Dorsolateral prefrontal cortex (tissue), 122 donors: ENCODE measurements at places on chromosomes 4 and X.

DNA sequence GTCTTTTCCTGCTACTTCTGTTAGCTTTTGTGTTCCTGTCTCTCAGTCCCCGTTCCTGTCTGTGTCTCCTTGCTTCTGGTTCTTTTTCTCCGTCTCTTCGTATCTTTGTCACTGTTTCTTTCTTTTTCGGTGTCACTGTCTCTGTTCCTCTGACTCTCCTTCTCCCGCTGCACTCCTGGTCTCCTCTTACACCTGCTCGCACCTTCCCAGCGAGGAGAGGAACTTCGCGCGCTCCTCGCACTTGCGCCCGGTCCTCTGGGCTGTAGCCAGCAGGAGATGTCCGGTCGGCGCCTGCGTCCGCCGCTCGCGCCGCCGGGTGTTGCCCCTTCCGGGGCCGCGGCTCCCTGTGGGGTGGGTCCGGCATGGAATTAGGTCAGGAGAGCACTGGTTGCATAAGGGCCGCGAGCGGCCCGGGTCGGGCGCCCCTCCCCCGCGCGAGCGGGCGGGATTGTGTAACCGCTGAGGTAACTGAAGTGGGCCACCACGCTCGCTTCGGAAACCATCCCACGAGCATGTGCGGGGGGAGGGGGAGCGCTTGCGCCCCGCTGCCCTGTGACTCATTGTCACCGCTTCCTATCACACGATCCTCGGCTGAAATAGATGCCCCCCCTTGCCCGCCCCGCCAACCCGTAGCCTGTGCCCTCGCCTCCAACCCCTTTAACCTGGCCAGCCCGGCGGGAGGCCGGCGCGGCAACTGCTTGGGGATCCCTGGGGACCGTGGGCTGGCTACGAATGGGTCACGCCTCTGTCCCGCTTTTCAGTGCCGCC, 1.6 kb downstream of the LONRF3 start:
- no peak for DNase-seq

- DNase-seq: no peak
Measured at GRCh38 chr4:143514169-143514495, 630 bp downstream of the SMARCA5 start.

GRCh38 chr4:130640592-130640991, 1544.6 kb downstream of the C4orf33 start:
- no peak for DNase-seq

- DNase-seq: peak; percentile 47
Measured at GRCh38 chr4:169116270-169116901, 106.3 kb upstream of the CBR4 start.

- no peak for DNase-seq
Measured at GRCh38 chr4:184097241-184097605, 120.5 kb downstream of the ENPP6 start.

- no peak for DNase-seq
Measured at GRCh38 chrX:132277953-132278614, 58.8 kb upstream of the RAP2C start.

GRCh38 chrX:20233336-20233735, 33.4 kb downstream of the RPS6KA3 start:
- DNase-seq: no peak

- DNase-seq: no peak
Measured at GRCh38 chrX:4935846-4936245, 1222.4 kb upstream of the PRKX start.

- peak; percentile 76 for DNase-seq
Measured at GRCh38 chrX:101485212-101485949, at the start of gene ARMCX4. Gene ARMCX4 (plus strand): TSS chrX:101485456. CDS start chrX:101488590, 3,134 bp downstream.

DNA sequence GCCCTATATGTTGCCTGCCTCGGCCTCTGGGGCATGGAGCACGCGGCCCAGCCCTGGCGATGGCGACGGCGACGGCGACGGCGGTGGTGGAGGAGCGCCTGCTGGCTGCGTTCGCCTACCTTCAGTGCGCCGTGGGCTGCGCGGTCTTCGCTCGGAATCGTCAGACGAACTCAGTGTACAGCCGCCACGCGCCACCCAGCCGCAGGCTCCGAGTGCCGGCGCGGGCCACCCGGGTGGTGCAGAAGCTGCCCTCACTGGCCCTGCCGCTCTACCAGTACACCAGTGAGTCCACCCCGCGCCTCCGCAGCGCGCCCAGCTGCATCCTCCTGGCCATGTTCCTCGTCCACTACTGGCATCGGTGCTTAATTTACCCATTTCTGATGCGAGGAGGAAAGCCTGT, 83.7 kb upstream of the F9 start:
- DNase-seq: no peak

DNA sequence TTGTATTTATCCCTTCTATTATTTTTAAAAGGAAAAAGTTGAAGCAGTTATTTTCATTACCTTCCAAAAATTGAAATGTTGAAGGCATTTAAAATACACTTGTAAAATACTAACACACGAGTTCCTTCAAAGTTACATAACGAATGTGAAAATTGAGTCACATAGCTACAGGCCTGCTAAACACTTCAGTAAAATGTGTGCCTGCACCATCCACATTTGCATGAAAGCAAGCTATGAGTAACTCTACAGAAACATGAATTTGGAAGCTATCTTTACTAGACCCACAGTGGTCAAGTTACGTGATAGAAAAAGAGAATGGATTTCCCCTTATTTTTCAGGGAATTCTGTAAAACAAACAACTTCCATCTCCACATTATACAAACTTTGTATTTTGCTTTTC, 1148.8 kb upstream of the PCDH7 start:
- DNase-seq: no peak

- no peak for DNase-seq
Measured at GRCh38 chrX:9676306-9676705, 89.3 kb downstream of the GPR143 start.

DNA sequence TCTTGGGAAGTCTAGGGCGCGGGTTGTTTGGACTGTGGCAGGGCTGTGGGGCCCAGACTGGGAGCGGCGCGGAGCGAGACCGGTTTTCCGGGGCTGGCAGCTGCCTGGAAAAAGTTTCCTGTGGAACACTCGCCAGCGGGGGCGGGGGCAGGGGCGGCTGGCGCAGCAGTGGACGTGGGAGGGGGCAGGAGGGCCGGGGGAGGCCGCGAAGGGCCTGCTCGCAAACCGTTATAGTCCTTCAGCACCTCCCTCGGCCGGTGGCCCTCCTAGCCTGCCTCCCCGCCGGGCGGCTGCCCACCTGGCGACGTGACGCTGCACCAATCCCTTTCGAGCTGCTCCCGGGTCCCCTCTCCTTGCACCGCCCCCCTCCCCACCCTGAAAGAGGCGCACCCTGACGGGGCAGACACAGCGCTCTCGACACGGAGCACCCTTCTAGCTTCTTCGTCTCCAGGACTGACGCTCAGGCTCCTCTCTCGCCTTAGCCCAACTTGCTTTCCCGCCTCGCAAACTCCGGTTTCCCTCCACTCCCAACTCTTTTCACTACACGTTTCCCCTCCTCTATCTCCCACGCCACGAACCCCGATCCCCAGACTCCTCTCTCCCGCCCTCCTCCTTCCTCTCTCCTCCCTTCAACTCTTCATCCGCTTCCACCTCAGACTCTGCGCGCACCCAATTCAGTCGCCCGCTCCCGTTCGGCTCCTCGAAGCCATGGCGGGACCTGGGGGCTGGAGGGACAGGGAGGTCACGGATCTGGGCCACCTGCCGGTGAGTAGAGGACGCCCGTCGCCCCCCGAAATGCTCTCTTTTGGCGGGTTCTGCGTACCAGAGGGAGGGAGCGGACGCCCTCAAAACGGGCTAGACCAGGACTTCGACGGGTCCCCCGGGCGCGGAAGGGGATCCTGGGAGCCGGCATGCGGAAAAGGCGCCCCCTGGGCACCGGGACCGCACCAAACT, at the start of gene NRK:
TSS of gene NRK (plus strand) at position 402 of the 954 bp plus-strand sequence. CDS start at position 709, 307 bp downstream.
- DNase-seq: no peak

DNA sequence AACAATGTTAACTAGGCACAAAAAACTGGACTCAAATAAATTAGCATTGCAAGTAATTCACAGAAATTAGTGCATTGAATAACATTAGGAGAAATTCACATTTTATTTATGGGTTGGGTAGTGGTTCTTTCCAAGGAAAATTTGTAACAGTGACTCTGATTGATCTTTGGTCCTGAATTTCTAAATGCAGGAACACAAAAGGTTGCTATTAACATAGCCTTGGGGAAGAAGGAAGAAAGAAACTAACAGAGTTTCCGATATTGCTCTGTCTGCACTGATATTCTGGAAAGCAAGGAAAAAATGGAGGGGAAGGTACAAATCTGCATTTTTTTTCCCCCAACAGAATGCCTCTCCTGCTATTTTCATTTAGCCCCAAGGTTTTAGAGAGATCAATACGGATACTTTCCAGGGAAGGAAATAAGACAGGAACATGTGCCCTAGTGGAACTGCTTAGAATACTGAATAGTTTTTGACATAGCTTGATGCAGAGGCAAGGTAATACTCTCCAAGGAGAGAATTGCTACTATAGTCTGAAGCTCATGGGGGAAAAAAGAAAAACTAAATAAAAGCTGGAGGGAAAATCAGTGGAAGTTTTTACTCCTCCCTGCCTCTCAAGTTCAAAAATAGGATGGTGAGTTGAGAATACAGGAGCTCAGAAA, 490.1 kb downstream of the RAPGEF2 start:
- DNase-seq: no peak

DNA sequence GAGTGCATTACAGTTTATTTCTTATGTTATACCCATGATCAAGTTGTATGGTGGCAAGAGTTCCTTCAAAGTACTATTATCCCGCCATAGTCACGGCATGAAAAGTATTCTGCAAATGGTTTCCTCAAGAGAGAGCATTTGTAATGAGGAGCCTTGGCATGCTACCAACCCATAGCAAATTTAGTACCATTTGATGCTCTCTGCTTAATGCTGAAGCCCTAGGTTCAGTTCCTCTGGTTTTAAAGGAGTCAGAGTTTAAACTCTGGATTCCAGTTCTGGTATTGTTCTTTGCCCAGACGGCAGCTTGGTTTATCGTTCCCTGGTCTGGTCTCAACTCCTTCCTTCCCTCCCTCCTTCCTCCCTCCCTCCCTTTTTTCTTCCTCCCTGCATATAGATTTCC, 371.3 kb downstream of the BMPR1B start:
- no peak for DNase-seq

- DNase-seq: no peak
Measured at GRCh38 chr4:91577864-91578263, 725.9 kb upstream of the GRID2 start.

DNA sequence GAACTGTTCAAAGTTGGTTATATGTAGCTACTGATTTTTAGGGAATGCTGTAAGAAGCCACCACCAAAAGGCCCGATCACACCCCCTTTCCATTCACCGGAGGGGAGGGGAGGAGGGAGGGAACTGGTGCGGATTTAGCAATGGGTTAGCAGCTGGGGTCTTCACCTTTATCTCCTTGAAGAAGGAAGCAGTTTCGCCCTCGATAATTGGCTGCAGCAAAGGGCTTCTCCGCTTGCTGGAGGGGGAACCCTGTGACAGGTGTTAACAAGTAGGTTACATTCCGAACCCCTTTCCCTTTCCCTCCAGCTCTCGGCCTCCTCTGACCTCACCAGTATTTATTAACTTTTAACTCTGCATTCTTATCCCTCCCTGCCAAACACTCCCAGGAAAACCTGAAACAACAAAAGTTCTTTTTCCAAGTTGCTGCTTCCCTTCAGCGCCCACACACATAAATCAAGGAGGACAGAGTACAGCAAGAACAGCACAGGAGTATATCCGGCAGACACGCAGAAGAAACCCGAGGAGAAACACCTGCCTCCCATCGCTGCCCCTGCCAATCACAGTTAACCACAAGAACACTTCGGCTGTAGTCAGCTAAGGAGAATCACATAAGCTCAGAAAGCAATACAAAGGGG, 39.8 kb upstream of the NAP1L5 start:
- no peak for DNase-seq

- no peak for DNase-seq
Measured at GRCh38 chrX:10352536-10352935, 195.8 kb downstream of the CLCN4 start.

- no peak for DNase-seq
Measured at GRCh38 chr4:10897076-10897475, 212.5 kb upstream of the CLNK start.

DNA sequence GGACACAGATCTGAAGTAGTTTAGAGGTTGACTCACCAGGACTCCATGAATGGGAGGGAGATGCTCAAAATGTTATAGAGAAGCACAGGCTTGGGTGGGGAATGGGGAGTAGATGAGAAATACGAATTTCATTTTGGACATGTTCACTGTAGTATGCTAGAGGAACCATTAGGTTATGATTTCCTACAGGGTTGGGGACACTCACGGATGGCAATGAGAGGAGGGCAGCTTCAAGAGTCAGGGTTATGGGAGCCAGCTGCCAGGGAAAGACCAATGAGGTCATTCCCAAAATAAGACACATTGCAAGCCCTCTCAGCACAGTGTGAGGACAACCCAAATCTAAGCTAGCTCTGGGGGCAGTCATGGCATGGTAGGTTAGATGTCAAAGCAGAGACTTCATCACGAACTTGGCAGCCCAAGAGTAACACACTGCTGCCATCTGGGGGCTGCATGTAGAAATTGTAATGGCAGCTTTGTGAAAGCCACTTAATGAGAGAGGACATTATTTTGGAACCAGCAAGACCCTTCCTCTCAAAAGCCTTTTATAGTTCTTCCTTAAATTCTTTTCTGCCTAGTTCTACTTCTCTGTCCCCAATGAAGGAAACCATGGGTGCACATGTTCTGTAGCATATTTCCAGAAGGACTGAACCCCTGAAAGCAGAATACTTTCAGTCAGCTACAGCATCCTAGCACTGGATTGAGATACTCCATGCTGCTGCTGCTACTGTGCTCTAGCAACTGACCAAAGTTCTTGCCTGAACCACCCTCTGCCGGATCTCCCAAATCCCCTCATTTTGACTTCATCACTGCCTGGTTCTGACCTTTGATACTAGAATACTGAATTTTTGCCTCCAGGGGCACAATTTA, 16.2 kb upstream of the ZCCHC12 start:
- DNase-seq: no peak

- DNase-seq: no peak
Measured at GRCh38 chrX:101210630-101211029, 9.0 kb upstream of the DRP2 start.

DNA sequence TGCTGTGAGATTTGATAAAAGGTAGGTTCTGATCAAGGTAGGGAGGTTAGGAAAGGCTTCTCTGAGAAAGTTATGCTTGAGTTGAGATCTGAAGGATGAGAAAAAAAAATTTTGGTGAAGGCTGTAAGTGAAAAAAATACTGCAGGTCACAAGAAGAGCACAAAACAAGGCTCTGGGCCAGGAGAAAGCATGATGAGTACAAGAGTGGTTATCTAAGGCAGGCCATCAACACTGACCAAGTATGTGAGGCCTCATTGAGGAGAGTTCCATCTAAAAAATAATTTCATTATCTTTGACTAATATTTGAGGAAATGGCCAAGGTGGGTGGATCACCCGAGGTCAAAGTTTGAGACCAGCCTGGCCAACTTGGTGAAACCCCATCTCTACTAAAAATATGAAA, 71.6 kb upstream of the SLC4A4 start:
- no peak for DNase-seq

DNA sequence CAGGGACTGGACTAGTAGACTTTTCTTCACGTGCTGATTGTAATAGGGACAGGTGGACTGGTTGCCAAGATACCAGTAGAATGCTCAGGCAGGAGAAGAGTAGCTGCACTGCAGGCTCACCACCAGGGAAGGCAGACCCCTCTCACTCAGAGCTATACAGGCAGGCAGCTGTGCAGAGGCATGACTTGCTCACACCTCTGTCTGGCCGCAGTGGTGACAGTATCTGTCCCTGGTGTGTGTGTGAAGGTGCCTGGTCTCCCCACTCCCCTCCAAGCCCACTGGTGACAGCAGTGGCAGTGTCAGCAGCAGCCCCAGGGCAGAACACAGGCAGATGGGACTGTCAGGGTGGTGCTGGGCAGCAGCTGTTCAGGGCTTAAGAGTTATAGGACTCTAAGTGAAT, 140.7 kb downstream of the RPS6KA6 start:
- no peak for DNase-seq

GRCh38 chr4:41744572-41745291, 3.8 kb downstream of the PHOX2B start:
- DNase-seq: no peak
